ENCODE measurements at places on chromosomes 11 and 22.

DNA sequence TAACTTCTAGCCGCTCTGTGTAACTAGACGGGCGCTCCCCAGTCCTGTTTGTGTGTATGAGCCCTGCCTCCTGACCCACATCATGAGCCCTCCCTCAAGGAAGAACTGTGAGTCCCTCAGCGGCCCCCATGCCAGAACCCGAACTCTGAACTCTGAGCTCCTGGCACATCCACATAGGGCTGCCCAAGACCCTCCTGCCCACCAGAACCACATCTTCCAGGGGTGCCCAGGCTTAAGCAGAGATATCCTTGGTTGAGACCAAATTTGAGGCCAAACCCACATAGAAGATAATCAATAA lies 3.0 kb downstream of the TRIM29 start:
- DNase-seq: no peak

DNA sequence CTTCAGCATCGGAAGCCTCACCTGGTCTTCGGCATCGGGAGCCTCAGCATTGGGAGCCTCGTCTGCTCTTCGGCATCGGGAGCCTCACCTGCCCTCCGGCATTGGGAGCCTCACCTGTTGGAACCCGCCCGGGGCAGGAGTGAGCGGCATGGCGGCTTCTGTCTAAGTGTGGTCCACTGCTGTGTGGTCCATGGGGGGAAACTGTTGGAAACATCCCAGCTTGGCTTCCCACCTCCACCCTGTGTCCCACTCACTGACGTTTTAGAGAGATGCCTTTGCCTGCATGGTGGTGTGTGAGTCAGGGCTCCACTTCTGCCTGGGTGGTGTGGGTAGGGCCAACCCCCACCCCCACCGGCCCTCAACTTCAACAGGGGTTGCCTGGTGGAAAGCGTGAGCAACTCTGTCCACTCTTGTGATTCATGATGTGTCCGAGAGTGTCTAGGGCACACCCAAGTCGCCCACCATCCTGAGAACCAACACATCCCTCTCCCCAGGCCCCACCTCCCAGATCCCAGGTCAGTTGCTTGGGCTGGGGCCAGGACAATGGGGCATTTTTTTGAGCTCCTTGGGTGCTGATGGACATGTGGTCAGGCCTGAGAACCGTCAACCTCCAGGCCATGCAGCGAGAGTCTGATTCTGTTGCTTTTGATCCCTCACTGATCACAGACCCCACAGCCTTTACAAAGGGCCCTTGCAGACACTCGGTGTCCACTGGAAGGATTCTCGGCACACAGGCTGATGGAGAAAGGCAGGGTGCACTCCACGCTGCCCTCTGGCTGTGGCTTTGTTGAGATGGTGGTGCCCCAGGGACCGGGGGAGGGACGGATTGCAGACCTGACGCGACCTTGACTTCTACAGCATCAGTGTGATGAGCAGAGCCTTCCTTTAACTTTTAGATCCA lies 406.7 kb downstream of the TBC1D22A start:
- DNase-seq: no peak

GRCh38 chr22:46547883-46548244 lies 10.4 kb upstream of the CELSR1 start:
- no peak for DNase-seq

GRCh38 chr22:36197514-36198146 lies 4.0 kb downstream of the APOL4 start:
- no peak for DNase-seq

GRCh38 chr22:48433647-48434046 lies 1394.0 kb downstream of the BRD1 start:
- DNase-seq: no peak

- DNase-seq: no peak
Measured at GRCh38 chr11:70568035-70568813, 169.9 kb downstream of the CTTN start.

DNA sequence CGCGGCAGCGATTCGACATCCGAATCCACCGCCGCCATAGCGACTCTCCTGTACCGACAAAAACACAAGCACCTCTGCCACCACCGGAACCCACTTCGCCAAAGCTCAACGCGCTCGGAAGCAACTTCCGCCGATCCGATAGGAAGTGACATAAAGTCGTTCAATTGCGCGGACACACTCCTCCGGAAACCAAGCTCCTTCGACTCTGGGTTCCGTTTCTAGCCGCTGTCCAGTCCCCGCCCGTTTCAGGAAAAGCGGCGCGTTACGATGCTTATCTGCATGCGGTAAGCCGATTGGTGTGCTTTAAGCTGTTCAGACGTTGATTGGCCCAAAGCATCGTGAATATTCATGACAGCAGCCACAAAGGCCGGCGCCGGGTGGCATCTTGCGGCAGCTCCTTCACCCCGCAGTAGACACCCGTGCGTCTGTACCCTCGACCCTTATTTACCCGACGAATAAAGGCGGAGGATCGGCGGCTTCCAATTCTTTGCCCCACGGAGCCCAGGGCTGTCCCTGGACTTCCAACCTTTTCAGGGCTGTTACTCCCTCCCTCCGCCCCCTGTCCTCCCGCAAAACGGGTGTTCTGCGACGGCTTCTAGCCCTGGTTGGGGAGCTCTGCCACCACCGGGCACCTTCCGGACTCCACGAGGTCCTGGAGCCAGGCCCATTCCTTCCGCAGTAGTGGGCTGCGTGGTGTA lies at the start of gene TUT1:
TUT1 (minus strand) TSS at position 76 of the 698 bp plus-strand sequence; CDS start at position 38, 38 bp downstream.
- peak; percentile 89 for DNase-seq

- no peak for DNase-seq
Measured at GRCh38 chr11:12189543-12190235, 79.3 kb downstream of the MICAL2 start.

GRCh38 chr11:106493751-106494150 lies 416.3 kb downstream of the AASDHPPT start:
- DNase-seq: no peak

DNA sequence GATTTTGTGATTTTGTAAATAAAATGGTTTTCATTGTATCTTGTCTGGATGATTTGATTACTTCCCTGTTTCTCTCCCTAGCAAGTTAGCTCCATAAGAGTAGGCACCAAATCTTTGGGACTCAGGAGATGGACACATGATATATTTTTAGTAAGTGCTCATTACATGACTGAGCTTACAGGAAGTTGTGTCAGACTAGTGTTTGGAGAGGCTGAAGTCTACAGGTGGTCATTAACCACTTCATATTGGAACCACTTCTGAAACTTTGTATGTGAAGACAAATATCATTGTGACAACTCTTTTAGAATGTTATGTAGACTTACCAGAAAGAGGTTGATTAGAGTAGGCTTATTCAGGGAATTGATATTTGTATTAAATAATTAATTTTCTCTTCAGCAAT lies 19.1 kb downstream of the ARHGAP42 start:
- DNase-seq: no peak

GRCh38 chr11:83424376-83425136 lies 138.4 kb upstream of the CCDC90B start:
- DNase-seq: no peak

- DNase-seq: no peak
Measured at GRCh38 chr11:106917973-106918372, 100.3 kb downstream of the GUCY1A2 start.

GRCh38 chr11:86052693-86053641 lies 15.9 kb downstream of the PICALM start:
- no peak for DNase-seq

DNA sequence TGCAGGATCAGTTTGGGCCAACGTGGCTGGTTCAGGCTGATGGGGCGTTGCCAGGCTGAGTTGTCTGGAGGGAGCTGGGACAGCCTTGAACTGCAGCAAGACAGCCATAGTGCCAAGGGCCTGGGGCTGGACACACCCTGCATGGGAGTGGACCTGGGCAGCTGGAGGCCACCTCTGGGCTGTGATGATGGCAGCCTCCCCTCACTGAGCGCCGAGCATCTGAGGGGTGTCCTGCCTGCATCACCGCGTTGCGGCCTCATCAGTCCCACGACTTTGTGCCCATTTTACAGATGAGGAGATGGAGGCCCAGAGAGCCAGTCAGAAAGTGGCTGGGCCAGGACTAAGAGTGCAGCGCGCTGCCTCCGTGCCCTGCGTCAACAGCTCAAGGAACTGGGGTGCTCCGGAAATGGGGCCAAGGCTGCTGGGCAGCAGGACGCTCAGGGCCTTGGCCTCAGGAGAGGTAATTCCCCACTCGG lies 590 bp upstream of the TSPO start:
- no peak for DNase-seq

- DNase-seq: no peak
Measured at GRCh38 chr11:120129570-120129969, 8.3 kb downstream of the TRIM29 start.

- no peak for DNase-seq
Measured at GRCh38 chr11:56808326-56808725, 59.8 kb upstream of the OR9G4 start.

GRCh38 chr11:118074785-118075184 lies 2.1 kb upstream of the TMPRSS4 start:
- no peak for DNase-seq

GRCh38 chr22:36617694-36618522 lies 85.6 kb downstream of the CACNG2 start:
- no peak for DNase-seq

DNA sequence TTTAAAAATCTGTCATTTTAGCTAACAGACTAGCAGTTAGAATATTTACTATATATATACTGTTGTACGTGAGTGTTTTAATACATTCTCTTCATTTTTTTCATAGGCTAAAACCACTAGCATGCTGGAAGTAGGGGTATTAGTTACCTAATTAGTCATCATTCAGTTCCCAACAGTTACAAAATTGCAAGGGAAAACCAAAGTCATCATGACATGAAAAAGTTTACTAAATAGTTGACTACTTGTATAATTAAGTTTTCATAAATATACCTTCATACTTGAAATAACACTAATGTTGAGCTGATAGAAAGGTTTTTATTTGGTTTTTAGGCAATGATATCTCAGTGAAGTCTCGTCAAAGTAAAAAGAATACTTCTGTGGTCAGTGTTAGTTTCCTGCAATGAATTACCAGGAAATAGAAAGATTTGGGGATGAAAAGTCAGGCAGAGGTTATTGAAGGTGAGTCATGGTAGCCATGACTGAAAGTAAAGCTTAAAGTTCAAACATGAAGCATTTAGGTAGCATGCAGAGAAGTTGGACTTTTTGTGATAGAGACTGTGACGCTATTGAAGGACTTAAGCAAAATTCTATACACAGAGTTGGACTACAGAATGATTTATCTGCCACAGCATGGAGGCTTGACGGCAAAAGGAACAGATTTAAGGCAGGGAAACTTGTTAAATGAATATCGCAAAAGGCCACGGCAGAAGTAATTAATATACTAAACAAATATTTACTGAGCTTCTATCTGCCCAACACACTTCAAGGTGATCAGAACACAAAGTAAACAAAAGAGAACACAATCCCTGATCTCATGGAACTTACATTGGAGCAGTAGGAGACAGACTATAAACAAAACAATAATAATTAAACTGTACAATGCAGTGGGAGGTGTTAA lies 828.1 kb upstream of the FAT3 start:
- DNase-seq: no peak

- DNase-seq: no peak
Measured at GRCh38 chr22:39703928-39704639, 133.5 kb downstream of the CACNA1I start.

GRCh38 chr22:32478994-32479393 lies 4.4 kb downstream of the FBXO7 start:
- DNase-seq: no peak

GRCh38 chr22:24822471-24822870 lies 16.5 kb downstream of the SGSM1 start:
- no peak for DNase-seq

GRCh38 chr11:24589064-24589463 lies 92.2 kb downstream of the LUZP2 start:
- no peak for DNase-seq

GRCh38 chr11:68911731-68912130 lies 8.0 kb downstream of the IGHMBP2 start:
- no peak for DNase-seq

GRCh38 chr22:33111491-33111890 lies 53.3 kb upstream of the SYN3 start:
- DNase-seq: no peak

- DNase-seq: no peak
Measured at GRCh38 chr11:13889552-13890249, 72.8 kb upstream of the SPON1 start.

DNA sequence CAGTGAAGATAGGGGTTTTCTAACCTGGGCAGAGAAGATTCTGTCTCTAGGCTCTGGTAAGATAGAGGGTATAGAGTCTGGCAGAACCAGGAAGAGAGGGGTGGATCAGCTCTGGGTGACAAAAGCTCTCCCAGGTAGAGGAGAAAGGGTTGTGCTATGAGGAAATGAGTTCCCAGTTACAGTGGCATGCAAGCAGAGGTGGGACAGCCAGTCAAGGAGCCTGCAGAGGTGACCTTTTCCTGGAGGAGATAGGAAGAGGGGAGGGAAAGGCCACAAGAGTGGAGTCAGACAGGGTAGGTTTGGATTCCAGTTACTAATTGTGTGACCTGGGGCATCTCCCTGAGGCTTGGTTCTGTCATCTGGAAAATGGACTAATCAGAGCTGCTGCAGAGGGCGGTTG lies 3.4 kb upstream of the CAPN5 start:
- DNase-seq: no peak

GRCh38 chr22:48739348-48740085 lies 1088.2 kb downstream of the BRD1 start:
- no peak for DNase-seq

DNA sequence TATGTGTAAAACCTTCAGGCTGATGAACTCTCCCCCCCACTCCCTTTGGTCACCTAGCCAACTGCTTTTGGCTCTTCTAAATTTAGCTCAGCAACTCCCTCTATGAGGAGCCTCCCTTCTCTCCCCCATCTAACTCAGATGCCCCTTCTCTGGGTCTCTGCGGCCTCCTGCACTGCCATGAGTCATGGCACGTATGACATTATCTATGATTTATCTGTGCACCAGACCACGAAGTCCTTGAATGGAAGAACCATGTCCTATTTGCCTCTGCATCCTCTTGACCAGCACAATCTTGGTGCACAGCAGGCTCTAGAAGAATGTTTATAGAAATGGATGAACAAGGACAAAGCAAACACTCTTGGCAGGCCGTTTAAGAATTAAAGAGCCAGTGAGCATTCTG lies 46.0 kb downstream of the RPL27A start:
- DNase-seq: no peak

DNA sequence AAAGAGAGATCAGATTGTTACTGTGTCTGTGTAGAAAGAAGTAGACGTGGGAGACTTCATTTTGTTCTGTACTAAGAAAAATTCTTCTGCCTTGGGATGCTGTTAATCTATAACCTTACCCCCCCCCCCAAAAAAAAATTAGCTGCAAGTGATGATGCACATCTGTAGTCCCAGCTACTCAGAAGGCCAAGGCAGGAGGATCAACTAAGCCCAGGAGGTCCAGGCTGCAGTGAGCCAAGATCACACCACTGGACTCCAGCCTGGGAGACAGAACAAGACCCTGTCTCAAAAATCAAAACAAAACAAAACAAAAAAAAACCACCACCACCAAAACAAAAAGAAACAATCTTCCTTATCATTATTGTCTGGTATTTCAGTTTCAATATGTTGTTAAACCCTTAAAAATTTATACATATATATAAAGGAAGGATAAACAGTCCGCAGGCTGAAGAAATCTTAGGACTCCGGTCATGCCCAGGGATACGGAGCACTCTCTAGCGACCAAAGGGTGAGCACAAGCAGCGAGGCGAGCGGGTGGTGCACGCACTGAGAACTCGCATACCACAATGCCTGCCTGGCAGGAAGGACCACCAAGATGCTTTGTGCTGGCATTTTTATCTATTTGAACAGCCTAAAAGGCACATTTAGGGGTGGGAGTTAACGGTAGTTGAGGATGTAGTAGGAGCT lies 6.4 kb downstream of the POLDIP3 start:
- DNase-seq: no peak

- DNase-seq: no peak
Measured at GRCh38 chr22:33242078-33242477, 183.9 kb upstream of the SYN3 start.

- DNase-seq: no peak
Measured at GRCh38 chr22:42272431-42272999, 2.1 kb upstream of the TCF20 start.
